ENCODE measurements at places on chromosomes 13 and 19. TPM values are rescaled to one million over a fixed set of nuclear protein-coding genes. Genes with fewer than 3 reads are reported as not detected.

CABP5 gene
- not detected for total RNA-seq

- no peaks in the 10 kb centered on the region for H3K36me3 ChIP-seq
- no peaks in the 10 kb centered on the region for H3K4me1 ChIP-seq
- H3K4me3 ChIP-seq, result no peak overlapping the region
- DNase-seq, result no peak
Measured at GRCh38 chr13:45691251-45691650, 10.9 kb upstream of the CBY2 start.

DNA sequence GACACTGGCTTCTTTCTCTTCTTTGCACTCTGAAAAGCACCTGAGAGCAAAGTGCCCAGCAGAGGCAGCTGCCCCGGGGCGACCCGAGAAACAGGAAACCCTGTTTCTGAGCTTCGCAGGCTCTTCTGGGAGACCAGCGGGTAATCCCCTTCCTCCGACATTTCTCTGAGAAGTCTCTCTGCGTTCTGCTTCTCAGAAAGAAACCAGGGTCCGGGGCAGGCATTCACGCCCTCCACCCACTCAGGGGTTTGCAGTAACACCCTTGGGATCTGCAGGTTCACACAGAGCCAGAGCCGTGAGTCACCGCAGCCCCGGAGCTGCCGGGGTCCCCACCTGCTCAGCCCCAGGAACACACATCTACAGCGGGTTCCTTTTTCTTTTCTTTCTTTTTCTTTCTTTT lies 86.0 kb downstream of the GADD45B start:
- no peaks in the 10 kb centered on the region for H3K27me3 ChIP-seq
- H3K4me3 ChIP-seq, result peak overlapping the region; percentile 4
- peak; percentile 44 for DNase-seq
- no peaks in the 10 kb centered on the region for H3K36me3 ChIP-seq
- H3K4me1 ChIP-seq, result no peaks in the 10 kb centered on the region
- no peak overlapping the region for H3K27ac ChIP-seq

DNA sequence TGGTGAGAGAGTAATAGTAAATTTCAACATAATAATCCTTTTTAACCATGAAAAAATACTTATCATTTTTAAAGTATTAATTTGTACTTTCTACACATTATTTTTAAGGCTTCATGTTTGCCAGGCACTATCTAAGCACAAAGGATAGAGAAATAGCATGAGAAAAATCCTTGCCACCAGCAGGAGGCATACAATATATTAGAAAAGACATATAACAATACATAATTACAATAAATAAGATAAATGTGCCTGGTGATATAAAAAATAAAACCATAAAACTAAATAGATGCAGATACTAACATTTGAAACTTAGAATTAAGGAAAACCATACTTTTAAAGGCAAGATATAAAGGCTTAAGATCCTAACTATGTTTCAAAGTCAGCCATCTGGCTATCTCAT lies 1256.4 kb downstream of the DIAPH3 start:
- H3K27ac ChIP-seq, result no peak overlapping the region
- no peak for DNase-seq

DNA sequence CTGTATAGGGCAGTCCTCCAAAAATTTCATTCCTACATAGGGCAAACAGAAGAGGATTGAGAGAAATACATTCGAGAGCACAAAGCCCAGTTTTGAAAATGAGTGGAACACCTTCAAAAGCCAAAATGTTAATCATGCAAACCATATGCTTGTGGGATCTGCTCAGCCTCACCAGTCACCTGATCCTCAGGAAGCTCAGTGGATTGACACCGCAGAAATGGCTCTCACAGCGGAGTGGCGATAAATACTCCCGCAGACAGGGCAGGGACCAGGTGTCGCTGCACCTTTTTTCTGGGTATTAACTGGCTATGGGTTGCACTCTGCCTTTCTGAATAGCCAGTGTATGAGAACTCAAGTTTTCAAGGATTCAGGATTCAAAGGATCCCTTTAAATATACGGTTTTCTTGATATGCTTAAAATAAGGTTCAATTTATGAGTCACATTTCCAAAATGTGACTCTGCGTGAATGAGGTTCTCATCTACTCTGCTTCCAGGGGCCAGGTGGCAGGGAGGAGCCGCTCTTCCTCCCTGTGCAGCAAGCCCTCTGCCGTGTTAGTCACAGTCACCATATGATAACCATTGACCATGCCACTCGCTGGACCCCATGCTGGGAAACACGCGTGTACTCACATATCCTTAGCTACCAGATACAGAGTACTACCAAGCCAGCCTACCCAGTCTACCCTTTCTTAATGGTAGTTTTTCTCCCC lies 18.3 kb upstream of the DHRS12 start:
- no peak overlapping the region for H3K4me3 ChIP-seq
- H3K36me3 ChIP-seq, result no peaks in the 10 kb centered on the region
- no peaks in the 10 kb centered on the region for H3K27me3 ChIP-seq
- no peaks in the 10 kb centered on the region for H3K4me1 ChIP-seq
- no peak overlapping the region for H3K27ac ChIP-seq

GRCh38 chr19:1970003-1970805 lies 29.2 kb downstream of the CSNK1G2 start:
- peaks cover 46% of the 10 kb centered on the region for H3K36me3 ChIP-seq
- no peak for DNase-seq
- H3K27ac ChIP-seq, result no peak overlapping the region
- H3K4me1 ChIP-seq, result peaks cover 16% of the 10 kb centered on the region
- H3K4me3 ChIP-seq, result no peak overlapping the region
- no peaks in the 10 kb centered on the region for H3K27me3 ChIP-seq

DNA sequence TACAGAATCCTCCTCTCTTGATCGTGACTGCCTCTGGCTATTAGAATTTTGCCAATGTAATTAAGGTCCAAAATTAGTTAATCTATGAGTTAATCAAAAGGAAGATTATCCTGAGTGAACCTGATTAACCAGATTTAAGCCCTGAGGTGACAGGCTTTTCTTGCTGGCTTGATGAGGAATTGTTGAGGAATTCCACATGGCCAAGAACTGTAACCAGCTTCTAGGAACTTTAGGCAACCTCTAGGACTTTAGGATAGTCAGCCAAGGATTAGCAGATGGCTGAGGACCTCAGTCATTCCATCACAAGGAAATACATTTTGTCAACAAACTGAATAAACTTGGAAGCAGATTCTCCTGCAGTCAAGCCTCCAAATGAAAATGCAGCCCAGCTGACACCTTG lies 84.8 kb downstream of the STOML3 start:
- H3K27me3 ChIP-seq, result no peaks in the 10 kb centered on the region
- H3K4me3 ChIP-seq, result no peak overlapping the region
- no peak for DNase-seq
- H3K4me1 ChIP-seq, result no peaks in the 10 kb centered on the region
- H3K36me3 ChIP-seq, result no peaks in the 10 kb centered on the region
- H3K27ac ChIP-seq, result no peak overlapping the region

PTGER1 gene
- not detected for total RNA-seq

- peaks cover 6% of the 10 kb centered on the region for H3K4me1 ChIP-seq
- H3K27me3 ChIP-seq, result no peaks in the 10 kb centered on the region
- no peak for DNase-seq
- no peaks in the 10 kb centered on the region for H3K36me3 ChIP-seq
- H3K4me3 ChIP-seq, result no peak overlapping the region
- no peak overlapping the region for H3K27ac ChIP-seq
Measured at GRCh38 chr13:89550938-89551337, 1796.5 kb upstream of the MIR17HG start.

ZSCAN4 gene
- not detected for total RNA-seq

RUVBL2 gene
- 0.58 TPM for total RNA-seq

- H3K27me3 ChIP-seq, result no peaks in the 10 kb centered on the region
- H3K4me1 ChIP-seq, result no peaks in the 10 kb centered on the region
- H3K36me3 ChIP-seq, result no peaks in the 10 kb centered on the region
- no peak overlapping the region for H3K4me3 ChIP-seq
Measured at GRCh38 chr13:85332615-85333014, 466.6 kb downstream of the SLITRK6 start.

DNA sequence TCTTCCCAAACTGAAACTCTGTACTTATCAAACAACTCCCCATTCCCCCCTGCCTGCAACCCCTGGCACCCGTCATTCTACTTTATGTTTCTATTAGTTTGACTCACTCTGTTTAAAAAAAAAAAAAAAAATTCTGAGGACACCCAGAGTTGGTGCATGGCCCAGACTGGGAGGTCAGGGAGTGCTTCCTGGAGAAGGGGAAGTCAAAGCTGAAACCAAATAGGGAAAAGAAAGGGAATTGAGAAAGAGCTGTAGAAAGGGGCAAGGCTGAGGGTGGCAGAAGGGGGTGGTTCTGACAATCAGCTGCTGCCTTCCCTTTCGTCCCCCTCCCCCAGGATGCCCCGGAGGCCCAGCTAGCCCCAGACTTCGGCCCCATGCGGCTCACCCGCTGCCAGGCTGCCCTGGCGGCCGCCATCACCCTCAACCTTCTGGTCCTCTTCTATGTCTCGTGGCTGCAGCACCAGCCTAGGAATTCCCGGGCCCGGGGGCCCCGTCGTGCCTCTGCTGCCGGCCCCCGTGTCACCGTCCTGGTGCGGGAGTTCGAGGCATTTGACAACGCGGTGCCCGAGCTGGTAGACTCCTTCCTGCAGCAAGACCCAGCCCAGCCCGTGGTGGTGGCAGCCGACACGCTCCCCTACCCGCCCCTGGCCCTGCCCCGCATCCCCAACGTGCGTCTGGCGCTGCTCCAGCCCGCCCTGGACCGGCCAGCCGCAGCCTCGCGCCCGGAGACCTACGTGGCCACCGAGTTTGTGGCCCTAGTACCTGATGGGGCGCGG lies 9.0 kb upstream of the STRN4 start:
- peaks cover 4% of the 10 kb centered on the region for H3K36me3 ChIP-seq
- no peaks in the 10 kb centered on the region for H3K27me3 ChIP-seq
- H3K4me1 ChIP-seq, result peaks cover 50% of the 10 kb centered on the region
- no peak for DNase-seq

GRCh38 chr19:55546822-55547614 lies 1.7 kb upstream of the SBK3 start:
- peak; percentile 81 for DNase-seq
- peaks cover 50% of the 10 kb centered on the region for H3K27me3 ChIP-seq
- H3K27ac ChIP-seq, result peak overlapping the region; percentile 88
- H3K4me3 ChIP-seq, result no peak overlapping the region
- no peaks in the 10 kb centered on the region for H3K36me3 ChIP-seq
- peaks cover 26% of the 10 kb centered on the region for H3K4me1 ChIP-seq

- H3K27me3 ChIP-seq, result no peaks in the 10 kb centered on the region
- DNase-seq, result no peak
- peaks cover 22% of the 10 kb centered on the region for H3K36me3 ChIP-seq
- no peak overlapping the region for H3K4me3 ChIP-seq
Measured at GRCh38 chr19:16497837-16498236, 1.6 kb downstream of the C19orf44 start.

- no peaks in the 10 kb centered on the region for H3K36me3 ChIP-seq
- peaks cover 30% of the 10 kb centered on the region for H3K27me3 ChIP-seq
- H3K4me1 ChIP-seq, result peaks cover 16% of the 10 kb centered on the region
- peak; percentile 94 for DNase-seq
- no peak overlapping the region for H3K27ac ChIP-seq
Measured at GRCh38 chr19:17996826-17997316, 11.1 kb upstream of the ARRDC2 start.

DNA sequence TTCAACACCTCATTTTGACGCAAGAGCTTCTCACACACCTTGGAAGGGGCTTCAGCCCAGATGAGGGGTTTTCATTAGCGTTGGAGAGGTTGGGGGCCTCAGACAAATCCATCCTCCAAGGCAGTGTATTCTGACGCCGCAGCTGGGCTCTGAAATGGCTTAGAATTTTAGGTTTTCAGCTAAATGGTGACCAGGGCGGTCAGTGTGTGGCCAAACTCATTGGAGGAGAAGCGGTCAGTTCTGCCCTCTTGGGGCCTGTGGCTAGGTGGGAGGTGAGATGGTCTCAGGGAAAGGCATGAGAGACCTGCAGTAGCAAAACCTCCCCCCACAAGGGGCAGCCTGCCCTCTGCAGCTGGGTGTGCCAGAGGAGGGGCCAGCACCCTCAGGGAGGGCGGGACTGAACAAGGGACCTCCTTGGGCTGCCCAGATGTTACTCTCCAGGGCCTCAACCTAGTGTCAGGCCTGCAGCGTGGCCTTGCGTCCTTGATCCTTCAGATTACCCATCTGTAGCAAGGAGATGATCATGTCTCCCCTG lies 155.8 kb downstream of the URI1 start:
- no peak overlapping the region for H3K4me3 ChIP-seq
- H3K36me3 ChIP-seq, result no peaks in the 10 kb centered on the region
- no peaks in the 10 kb centered on the region for H3K27me3 ChIP-seq
- H3K4me1 ChIP-seq, result no peaks in the 10 kb centered on the region

- peaks cover 92% of the 10 kb centered on the region for H3K4me1 ChIP-seq
- peak overlapping the region; percentile 66 for H3K4me3 ChIP-seq
- peak; percentile 85 for DNase-seq
- no peaks in the 10 kb centered on the region for H3K27me3 ChIP-seq
- no peaks in the 10 kb centered on the region for H3K36me3 ChIP-seq
Measured at GRCh38 chr19:18419699-18420460, 682 bp downstream of the SSBP4 start.

- H3K4me1 ChIP-seq, result no peaks in the 10 kb centered on the region
- H3K27me3 ChIP-seq, result no peaks in the 10 kb centered on the region
- H3K36me3 ChIP-seq, result no peaks in the 10 kb centered on the region
- H3K4me3 ChIP-seq, result no peak overlapping the region
- no peak overlapping the region for H3K27ac ChIP-seq
Measured at GRCh38 chr13:81563091-81563490, 1222.2 kb upstream of the SPRY2 start.

RNF17 gene
- 0.18 TPM for total RNA-seq

CEBPG gene
- total RNA-seq, result 40.9 TPM

DNA sequence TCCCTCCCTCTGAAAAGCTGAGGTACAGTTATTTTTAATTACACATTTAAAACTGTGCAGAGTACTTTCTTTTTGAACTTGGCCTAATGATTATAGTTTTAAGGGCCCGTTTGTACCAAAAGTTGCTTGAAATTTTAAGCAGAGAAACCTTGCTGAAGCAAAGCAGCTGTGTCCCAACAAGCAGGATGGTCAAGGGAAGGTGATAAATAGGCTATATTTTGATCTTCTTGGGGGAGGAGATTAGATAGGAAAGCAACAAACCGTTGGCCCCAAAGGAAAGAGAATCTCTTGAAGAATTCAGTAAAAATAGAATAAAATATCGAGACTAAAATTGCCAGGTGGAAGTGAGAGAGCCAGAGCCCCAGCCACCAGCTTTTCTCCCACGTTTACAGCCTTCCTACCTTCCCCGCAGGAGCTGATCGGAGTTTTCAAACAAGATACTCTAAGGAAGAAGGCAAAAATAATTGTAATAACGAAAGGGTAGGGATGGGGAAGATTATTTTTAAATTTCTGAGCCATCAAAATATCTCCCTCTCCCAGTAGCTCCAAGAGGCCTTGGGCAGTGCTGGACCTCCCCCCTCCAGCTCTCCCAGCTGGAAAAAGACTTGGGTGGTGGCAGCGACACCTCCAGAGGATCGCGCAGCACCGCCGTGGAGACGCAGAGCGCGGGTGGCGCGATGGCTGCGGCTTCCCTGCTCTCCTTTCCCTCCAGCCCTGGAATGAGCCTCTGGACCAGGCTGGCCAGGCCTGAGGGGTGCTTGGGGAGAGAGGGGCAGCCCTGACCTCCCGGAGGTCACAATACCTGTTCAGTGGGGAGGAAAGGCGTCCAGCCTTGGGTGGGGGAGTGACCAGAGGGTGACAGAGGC lies 5.8 kb downstream of the ZIC2 start:
- H3K36me3 ChIP-seq, result no peaks in the 10 kb centered on the region
- peaks cover 100% of the 10 kb centered on the region for H3K27me3 ChIP-seq
- H3K4me1 ChIP-seq, result peaks cover 47% of the 10 kb centered on the region
- H3K4me3 ChIP-seq, result no peak overlapping the region
- DNase-seq, result peak; percentile 14

Measured in stomach (tissue), 19 donors.